ENCODE measurements at places on chromosomes 6 and 20. TPM values are rescaled to one million over a fixed set of nuclear protein-coding genes. Genes with fewer than 3 reads are reported as not detected.

TNFRSF6B gene
- total RNA-seq, result 0.31 TPM

BANF2 gene
- 5.1 TPM for total RNA-seq

STK38 gene
- total RNA-seq, result 7.1 TPM

OR2H2 gene
- not detected for total RNA-seq

BPIFB1 gene
- total RNA-seq, result not detected

PRKN gene
- total RNA-seq, result 3.7 TPM

GRCh38 chr20:52859156-52859876 is 112.8 kb upstream of the TSHZ2 start:
- H3K27me3 ChIP-seq, result no peaks in the 10 kb centered on the region
- peaks cover 15% of the 10 kb centered on the region for H3K4me1 ChIP-seq
- H3K36me3 ChIP-seq, result no peaks in the 10 kb centered on the region

GRCh38 chr6:168835991-168836390 is 395.0 kb downstream of the SMOC2 start:
- H3K36me3 ChIP-seq, result no peaks in the 10 kb centered on the region
- H3K4me3 ChIP-seq, result no peak overlapping the region
- no peak for DNase-seq
- H3K27me3 ChIP-seq, result no peaks in the 10 kb centered on the region
- H3K4me1 ChIP-seq, result no peaks in the 10 kb centered on the region

- no peak overlapping the region for H3K4me3 ChIP-seq
- H3K36me3 ChIP-seq, result no peaks in the 10 kb centered on the region
- no peak for DNase-seq
Measured at GRCh38 chr6:156390621-156391020, 386.6 kb upstream of the ARID1B start.

- H3K27me3 ChIP-seq, result no peaks in the 10 kb centered on the region
- no peaks in the 10 kb centered on the region for H3K36me3 ChIP-seq
- H3K4me1 ChIP-seq, result peaks cover 38% of the 10 kb centered on the region
- peak overlapping the region; percentile 26 for H3K4me3 ChIP-seq
Measured at GRCh38 chr6:41560431-41561192, 14.4 kb downstream of the FOXP4 start.

GRCh38 chr20:39248171-39248861 is 286.2 kb downstream of the DHX35 start:
- no peak overlapping the region for H3K4me3 ChIP-seq
- no peak for DNase-seq

DNA sequence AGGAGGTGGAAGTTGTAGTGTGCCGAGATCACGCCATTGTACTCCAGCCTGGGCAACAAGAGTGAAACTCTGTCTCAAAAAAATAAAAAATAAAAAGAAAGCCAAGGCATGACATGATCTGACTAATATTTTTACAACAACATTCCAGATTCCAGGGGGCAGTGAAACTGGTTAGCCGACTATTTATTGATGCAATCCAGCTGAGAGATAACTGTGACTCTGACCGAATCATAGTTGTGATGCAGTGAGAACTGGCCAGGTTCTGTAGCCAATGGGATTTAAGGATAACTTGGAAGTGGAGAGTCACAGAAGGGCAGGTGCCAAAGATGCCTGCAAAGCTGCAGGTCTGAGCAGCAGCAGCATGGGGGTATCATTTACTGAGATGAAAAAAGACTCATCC is 82.9 kb upstream of the TSHZ2 start:
- H3K4me1 ChIP-seq, result no peaks in the 10 kb centered on the region
- H3K27ac ChIP-seq, result peak overlapping the region; percentile 45
- H3K27me3 ChIP-seq, result no peaks in the 10 kb centered on the region
- peak; percentile 24 for DNase-seq
- no peak overlapping the region for H3K4me3 ChIP-seq
- H3K36me3 ChIP-seq, result no peaks in the 10 kb centered on the region

GRCh38 chr20:1010659-1011058 is 8.5 kb upstream of the RSPO4 start:
- no peak overlapping the region for H3K27ac ChIP-seq
- H3K4me3 ChIP-seq, result no peak overlapping the region
- H3K36me3 ChIP-seq, result no peaks in the 10 kb centered on the region
- no peak for DNase-seq
- no peaks in the 10 kb centered on the region for H3K4me1 ChIP-seq

GRCh38 chr6:24057030-24057429 is 69.0 kb upstream of the NRSN1 start:
- H3K4me3 ChIP-seq, result no peak overlapping the region
- no peaks in the 10 kb centered on the region for H3K4me1 ChIP-seq
- H3K27me3 ChIP-seq, result no peaks in the 10 kb centered on the region
- H3K27ac ChIP-seq, result no peak overlapping the region
- DNase-seq, result no peak
- H3K36me3 ChIP-seq, result no peaks in the 10 kb centered on the region

- no peak for DNase-seq
- H3K4me3 ChIP-seq, result no peak overlapping the region
- H3K36me3 ChIP-seq, result no peaks in the 10 kb centered on the region
- H3K27ac ChIP-seq, result no peak overlapping the region
- peaks cover 3% of the 10 kb centered on the region for H3K4me1 ChIP-seq
Measured at GRCh38 chr6:67606906-67607828, 1027.9 kb upstream of the ADGRB3 start.

- no peaks in the 10 kb centered on the region for H3K27me3 ChIP-seq
- peaks cover 5% of the 10 kb centered on the region for H3K36me3 ChIP-seq
- no peaks in the 10 kb centered on the region for H3K4me1 ChIP-seq
- H3K27ac ChIP-seq, result no peak overlapping the region
- no peak for DNase-seq
Measured at GRCh38 chr20:35515341-35515740, 14.1 kb downstream of the C20orf173 start.

DNA sequence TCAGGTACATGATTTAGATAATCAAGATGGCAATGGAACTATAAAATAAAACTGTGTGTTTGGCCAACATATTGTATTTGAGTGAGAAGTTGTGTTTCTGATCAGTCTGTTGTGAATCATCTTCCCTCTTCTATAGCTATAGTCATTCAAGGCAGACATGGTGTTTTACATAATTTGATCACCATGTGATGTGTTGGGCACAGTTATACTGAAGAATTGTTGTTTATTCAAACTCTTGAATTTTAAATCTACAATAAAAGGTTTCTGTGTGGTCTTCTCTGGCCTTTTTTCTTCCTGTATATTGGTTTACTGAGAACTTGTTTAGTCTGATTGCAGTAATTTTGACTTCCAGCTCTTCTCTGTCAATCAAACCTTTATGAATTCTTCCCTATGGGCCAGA is 4.4 kb downstream of the RNF182 start:
- no peak overlapping the region for H3K4me3 ChIP-seq
- H3K36me3 ChIP-seq, result no peaks in the 10 kb centered on the region
- DNase-seq, result no peak
- H3K27me3 ChIP-seq, result peaks cover 21% of the 10 kb centered on the region
- H3K4me1 ChIP-seq, result no peaks in the 10 kb centered on the region

- H3K4me1 ChIP-seq, result no peaks in the 10 kb centered on the region
- no peaks in the 10 kb centered on the region for H3K36me3 ChIP-seq
- no peak overlapping the region for H3K27ac ChIP-seq
- no peak overlapping the region for H3K4me3 ChIP-seq
- H3K27me3 ChIP-seq, result no peaks in the 10 kb centered on the region
Measured at GRCh38 chr20:61316346-61316745, 64.3 kb downstream of the CDH4 start.

DNA sequence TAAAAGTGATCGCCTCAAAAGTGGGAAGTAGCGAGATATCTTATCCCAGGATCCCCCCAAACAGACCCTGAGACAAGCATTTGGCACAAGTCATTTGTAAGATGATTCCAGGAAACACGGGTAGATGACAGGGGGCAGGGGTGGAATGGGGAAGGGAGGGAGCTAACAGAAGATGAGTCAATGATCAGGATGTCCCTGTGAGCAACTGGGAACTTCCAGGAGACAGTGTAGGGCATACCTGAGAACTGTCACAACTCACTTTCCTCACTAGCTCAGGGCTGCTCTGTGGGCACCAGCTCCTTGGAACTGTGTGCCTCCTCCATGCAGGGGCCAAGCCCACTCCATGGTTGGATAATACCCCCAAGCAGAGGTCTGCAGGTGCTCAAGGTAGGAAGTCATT is 38.5 kb upstream of the VSX1 start:
- DNase-seq, result no peak
- H3K27ac ChIP-seq, result no peak overlapping the region
- no peaks in the 10 kb centered on the region for H3K36me3 ChIP-seq
- H3K27me3 ChIP-seq, result no peaks in the 10 kb centered on the region
- H3K4me3 ChIP-seq, result no peak overlapping the region
- peaks cover 2% of the 10 kb centered on the region for H3K4me1 ChIP-seq

GRCh38 chr6:108464418-108465097 is 96.2 kb upstream of the FOXO3 start:
- H3K4me1 ChIP-seq, result peaks cover 5% of the 10 kb centered on the region
- H3K27me3 ChIP-seq, result no peaks in the 10 kb centered on the region
- no peak for DNase-seq
- no peak overlapping the region for H3K4me3 ChIP-seq
- H3K27ac ChIP-seq, result no peak overlapping the region

- no peak overlapping the region for H3K27ac ChIP-seq
- no peaks in the 10 kb centered on the region for H3K36me3 ChIP-seq
- H3K4me1 ChIP-seq, result peaks cover 5% of the 10 kb centered on the region
- no peak overlapping the region for H3K4me3 ChIP-seq
Measured at GRCh38 chr20:45279992-45280391, 25.6 kb upstream of the SLPI start.

DNA sequence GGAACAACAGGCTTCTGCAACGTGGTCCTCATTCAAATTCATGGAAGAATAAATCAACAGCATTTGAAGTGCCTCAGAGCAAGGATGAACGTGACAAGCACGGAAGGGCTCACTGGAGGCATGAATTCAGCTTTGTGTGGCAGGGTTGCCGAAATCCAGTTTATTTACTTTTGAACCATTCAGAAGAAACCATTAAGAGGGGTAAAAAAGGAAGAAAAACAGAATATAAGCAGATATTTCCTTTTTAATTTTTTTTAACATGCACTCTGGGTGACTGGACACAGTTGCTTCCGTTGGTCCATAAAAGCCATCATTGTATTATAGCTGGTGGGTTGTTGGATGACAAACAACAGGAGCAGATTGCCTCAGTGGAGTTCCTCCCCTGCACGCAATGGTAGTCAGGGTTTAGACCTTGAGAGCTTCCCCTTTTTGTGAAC is 17.3 kb upstream of the SNRPB2 start:
- no peaks in the 10 kb centered on the region for H3K4me1 ChIP-seq
- H3K27me3 ChIP-seq, result no peaks in the 10 kb centered on the region
- H3K4me3 ChIP-seq, result no peak overlapping the region
- no peaks in the 10 kb centered on the region for H3K36me3 ChIP-seq
- no peak for DNase-seq

DNA sequence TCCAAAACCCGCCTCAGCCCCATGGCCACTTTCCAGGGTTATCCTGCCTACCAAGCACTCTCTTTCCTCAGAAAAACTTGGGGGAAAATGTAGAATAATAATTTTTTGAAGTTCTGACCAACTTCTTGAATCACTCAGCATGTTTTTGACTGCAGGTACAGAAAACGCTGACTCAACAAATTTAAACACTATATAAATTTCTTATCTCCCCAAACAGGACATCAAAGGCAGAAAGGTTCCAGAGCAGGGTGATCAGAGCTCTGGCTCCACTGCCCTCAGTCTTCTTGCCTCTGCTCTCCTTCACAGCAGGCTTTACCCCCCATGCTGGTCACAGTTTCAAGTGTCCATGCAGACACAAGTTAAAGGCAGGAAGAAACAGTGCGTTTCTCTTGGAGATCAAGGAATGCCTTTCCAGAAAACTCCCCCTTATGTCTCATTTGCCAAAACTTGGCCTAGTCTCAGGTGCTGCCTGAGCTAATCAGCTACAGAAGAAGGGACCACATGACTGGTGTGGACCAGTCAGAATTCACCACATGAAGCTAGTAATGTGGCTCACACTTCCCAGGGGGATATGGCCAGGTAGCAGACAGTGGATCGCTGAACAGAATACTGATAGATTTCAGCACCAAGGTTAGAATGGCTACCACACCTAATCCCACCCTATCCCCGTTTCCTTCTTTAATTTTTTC is 24.4 kb upstream of the SLC17A3 start:
- peaks cover 10% of the 10 kb centered on the region for H3K4me1 ChIP-seq
- no peak overlapping the region for H3K27ac ChIP-seq
- H3K4me3 ChIP-seq, result no peak overlapping the region
- no peaks in the 10 kb centered on the region for H3K36me3 ChIP-seq

- no peaks in the 10 kb centered on the region for H3K36me3 ChIP-seq
- H3K27ac ChIP-seq, result no peak overlapping the region
- no peaks in the 10 kb centered on the region for H3K27me3 ChIP-seq
- no peak overlapping the region for H3K4me3 ChIP-seq
- no peaks in the 10 kb centered on the region for H3K4me1 ChIP-seq
Measured at GRCh38 chr6:92522589-92522988, 896.8 kb downstream of the EPHA7 start.

DNA sequence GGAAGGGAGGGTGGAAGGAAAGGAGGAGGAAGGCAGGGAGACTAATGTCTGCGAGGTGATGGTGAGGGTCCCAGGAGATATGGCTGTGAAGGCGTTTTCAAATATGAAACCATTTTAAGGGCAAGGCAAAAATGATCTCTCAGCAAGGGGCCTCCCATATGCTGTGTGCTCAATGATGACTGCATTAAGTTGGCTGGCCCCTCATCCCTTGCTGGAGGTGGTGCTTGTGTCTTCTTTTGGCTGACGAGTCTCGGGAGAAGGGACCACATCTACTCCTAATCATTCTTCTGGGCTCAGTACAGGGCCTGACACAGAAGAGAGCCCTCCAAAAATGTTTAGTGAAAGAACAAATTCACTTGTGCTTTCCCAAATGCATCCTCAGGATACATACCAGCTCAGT is 23.0 kb upstream of the MRPS18A start:
- H3K27me3 ChIP-seq, result no peaks in the 10 kb centered on the region
- no peak overlapping the region for H3K27ac ChIP-seq
- no peaks in the 10 kb centered on the region for H3K4me1 ChIP-seq
- no peak overlapping the region for H3K4me3 ChIP-seq
- no peaks in the 10 kb centered on the region for H3K36me3 ChIP-seq

DNA sequence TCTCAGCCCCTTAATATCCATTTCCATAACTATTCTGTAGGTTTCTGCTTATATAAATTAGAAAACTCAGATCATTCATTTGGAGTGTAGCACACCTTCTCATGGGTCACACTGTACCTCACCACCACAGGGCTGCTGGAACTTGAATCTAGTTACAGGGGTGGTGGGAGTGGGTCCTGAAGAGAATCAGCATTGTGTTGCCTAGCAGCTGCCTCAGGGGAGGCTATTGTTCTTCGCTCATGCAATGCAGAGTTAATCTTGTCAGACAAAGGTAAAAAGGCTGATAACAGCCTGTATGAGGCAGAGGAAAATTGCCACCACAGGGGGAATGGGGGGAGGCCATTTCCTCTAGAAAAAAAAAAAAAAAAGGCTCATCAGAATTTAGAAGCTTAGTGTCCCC is 496.0 kb upstream of the ADGRB3 start:
- no peaks in the 10 kb centered on the region for H3K4me1 ChIP-seq
- no peaks in the 10 kb centered on the region for H3K27me3 ChIP-seq
- no peak overlapping the region for H3K27ac ChIP-seq
